Jurkat, Clone E6-1 (cell line): ENCODE measurements at places on chromosomes 2 and 18.

DNA sequence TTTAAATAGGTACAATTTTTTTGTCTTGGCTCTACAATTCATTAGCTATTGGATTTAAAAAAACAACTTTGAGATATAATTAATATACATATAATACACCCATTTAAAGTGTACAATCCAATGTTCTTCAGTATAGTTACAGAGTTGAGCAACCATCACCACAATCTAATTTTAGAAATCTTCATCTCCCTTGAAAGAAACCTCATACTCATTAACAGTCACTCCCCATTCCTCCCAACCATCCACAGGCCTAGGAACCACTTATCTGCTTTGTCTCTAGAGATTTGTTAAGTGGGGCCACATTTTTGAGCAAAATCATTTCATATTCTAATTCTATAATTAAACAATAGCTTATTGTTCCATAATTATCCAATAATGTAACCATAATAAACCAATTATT, 32.6 kb downstream of the MRPL33 start:
- no peak for DNase-seq

- no peak for DNase-seq
These were observed 194.4 kb downstream of the TMX3 start for GRCh38 chr18:68520406-68521075.

DNA sequence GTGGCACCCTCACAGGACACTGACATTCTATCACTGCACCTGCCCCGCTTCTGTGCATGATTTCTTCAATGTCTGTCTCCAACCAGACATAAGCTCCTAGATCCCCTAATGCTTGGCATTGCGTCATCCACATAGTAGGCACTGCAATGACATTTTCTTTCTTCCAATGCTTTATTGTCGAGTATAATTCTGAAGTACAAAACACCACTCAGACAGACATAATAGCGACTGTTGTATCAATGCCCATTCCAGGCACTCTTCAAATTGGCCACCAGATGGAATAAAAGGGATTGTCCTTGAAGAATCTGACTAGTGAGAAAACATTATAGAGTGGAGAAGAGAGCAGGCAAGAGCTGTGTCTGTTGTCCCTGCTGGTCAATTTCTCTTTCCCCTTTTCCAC, 89.0 kb downstream of the LPIN1 start:
- no peak for DNase-seq

DNA sequence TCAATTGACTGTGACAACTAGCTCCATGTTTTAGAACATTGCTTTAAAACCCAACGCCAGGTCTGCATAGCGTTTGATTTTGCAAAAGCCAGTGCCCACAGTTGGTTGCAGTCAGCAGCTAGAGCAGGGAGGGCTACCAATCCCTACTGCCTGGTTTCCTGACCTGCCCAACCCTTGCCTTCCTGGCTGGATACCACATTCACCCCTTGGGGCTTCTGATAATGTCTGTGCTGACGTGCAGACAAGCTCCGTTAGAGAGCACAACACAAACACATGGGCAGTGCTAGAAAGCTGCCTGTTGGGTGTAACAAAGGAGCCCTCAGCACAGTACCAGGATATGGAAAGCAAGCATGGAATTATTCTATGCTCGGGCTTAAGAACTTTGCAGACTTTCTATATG, 71.4 kb upstream of the THSD7B start:
- no peak for DNase-seq

DNA sequence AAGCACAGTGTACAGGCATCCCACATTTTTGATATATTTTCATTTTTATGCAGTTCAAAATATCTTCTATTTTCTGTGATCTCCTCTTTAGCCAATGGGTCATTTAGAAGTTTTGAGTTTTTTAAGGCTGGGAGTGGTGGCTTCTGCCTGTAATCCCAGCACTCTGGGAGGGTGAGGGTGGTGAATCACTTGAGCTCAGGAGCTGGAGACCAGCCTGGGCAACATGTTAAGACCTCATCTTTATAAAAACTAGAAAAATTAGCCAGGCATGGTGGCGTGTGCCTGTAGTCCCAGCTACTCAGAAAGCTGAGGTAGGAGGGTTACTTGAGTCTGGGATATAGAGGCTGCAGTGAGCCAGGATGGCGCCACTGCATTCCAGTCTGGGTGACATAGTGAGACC, 17.8 kb downstream of the UBR3 start:
- DNase-seq, result no peak

DNA sequence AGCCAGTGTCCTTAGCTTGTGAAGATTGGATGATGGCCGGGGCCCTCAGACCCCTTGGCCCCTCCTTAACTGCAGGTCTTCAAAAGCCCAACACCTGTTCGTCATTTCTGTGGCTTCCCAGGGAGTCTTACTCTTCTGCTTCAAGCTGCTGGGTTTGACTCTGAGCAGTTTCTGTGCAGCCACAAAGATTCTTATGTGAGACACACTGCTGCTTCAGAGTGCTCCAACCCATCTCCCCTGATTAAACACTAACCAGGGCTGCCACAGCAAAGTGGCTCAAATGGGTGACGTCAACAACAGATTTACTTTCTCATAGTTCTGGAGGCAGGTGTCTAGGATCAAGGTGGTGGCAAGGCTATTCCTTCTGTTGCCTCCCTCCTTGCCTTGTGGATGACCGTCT, 40.8 kb downstream of the TSN start:
- DNase-seq, result no peak

DNA sequence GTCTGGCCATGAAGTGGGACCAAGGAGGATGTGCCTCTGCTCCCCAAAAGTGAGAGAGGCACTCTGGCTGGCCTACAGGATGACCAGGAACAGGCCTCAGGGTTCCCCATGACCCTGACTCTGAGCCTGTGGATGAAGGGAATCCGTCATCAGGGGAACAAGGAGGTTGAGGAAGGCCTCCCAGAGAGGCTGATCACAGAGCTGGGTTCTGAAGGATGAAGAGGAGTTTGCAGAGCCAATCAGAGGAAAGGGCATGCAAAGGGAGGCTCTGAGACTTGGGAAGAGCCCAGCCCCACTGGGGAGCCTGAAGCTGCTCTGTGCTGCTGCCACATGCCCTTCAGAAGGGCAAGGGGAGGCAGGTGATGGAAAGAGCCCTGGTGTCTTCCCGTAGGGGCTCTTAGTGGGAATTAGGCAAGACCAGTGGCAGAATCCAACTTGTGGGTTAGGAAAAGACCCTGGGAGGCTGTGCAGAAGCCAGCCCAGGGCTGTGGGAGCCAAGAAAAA, 141.3 kb upstream of the ID2 start:
- no peak for DNase-seq

DNA sequence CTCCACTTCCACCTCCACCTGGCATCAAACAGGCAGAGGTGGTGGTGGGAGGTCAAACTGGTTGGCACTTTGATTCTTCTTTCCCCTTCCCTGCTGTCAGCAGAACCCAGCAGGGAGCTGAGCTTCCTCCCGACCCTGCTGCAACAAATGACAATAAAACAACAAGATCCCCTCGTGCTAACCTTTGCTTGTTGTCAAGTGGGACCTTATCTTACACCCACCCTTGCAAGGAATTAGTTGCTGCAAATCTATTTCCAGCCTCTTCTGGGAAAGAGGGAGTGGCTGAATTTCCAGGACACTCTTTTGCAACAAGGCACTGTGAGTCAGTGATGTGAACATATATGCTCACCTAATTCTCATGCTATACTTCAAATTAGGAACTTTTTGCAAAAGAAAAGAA, 655.1 kb downstream of the DSC3 start:
- DNase-seq, result no peak

DNA sequence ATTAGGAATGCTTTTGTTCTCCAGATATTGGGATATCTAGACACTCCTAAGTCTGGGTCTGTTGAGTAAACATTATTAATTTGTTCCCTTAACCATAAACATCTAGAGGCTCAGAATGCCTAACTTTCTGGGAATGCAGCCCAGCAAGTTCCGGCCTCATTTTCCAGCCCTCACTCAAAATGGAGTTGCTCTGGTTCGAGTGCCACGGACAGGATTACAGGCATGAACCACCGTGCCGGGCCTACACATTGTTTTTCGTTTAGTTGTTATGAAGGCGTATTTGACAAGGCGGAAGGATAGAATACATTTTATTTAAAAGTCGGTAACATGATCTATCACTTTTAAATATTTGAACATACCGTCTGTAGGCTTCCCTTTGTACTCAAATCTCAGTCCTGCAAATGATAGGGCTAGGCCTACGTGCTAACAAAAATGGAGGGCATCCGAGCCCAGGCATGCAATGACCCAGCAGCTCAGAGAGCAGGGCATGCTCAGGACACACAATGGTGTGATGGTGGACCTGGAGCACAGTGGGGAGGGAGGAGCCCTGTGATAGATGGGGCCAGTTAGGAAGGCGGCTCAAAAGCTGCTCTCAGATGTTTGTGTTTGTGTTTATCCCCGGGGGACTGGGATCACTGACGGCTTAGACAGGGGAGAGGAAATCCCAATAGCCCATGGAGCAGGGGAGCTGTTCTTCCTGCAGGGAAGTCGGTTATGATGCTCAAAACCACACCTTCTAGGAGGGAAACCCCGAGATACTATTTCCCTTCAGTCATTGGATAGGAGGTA, 2.9 kb upstream of the SCYGR1 start:
- DNase-seq, result no peak

DNA sequence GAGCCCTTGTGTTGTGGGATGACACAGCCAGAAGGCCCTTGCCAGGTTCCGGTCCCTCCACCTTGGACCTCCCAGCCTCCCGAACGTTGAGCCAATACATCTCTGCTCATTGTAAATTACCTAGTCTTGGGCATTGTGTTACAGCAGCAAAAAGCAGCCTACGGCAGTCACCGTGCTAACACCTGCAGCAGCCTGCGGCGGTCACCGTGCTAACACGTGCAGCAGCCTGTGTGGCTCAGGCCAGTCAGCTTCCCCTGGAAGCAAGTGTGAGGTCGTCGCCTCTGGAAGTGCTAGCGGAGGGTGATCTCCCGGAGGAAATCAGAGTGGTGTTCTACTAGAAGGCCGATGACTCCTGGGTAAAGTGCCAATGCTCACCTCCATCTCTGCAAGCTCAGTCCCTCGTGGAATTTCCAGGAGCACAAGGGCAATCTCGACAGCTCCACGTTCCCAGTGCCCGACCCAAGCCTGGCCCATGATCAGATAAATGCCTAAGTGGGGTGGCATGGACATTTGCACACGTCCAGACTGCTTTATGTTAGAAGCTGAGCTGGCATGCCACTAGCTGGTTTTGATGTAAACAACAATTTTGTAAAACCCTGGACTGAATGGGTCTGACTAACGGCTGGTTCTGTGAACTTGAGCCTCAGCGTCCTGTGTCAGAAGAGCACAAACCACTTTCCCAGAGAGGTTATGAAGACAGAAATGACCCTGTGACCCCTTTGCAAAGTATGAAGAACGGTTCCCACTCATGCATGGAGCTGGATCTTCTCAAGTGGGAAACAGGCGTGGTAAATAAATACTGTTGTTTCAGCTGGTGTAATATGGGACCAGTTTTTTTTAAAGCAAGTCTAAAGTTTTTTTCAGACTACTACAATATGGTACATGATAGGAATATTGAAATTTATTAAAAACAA, 11.4 kb upstream of the CNDP1 start:
- DNase-seq, result no peak

- DNase-seq, result peak; percentile 11
These were observed 57.2 kb downstream of the MAP4K3 start for GRCh38 chr2:39379643-39380524.
